ENCODE measurements at places on chromosomes 4 and X. TPM values are rescaled to one million over a fixed set of nuclear protein-coding genes. Genes with fewer than 3 reads are reported as not detected.

The GABRG1 gene
- total RNA-seq = not detected

The ZFYVE28 gene
- total RNA-seq = 3.8 TPM

- peaks cover 2% of the 10 kb centered on the region for H3K27me3 ChIP-seq
- DNase-seq = no peak
- no peaks in the 10 kb centered on the region for H3K4me1 ChIP-seq
- H3K36me3 ChIP-seq = no peaks in the 10 kb centered on the region
- H3K4me3 ChIP-seq = no peak overlapping the region
Observed at GRCh38 chrX:116781926-116782325, 319.1 kb upstream of the CT83 start.

- peaks cover 6% of the 10 kb centered on the region for H3K36me3 ChIP-seq
- H3K4me3 ChIP-seq = no peak overlapping the region
- no peak for DNase-seq
- H3K27ac ChIP-seq = no peak overlapping the region
- H3K4me1 ChIP-seq = peaks cover 7% of the 10 kb centered on the region
Observed at GRCh38 chrX:24014388-24015018, 12.5 kb downstream of the KLHL15 start.

Measured in HFFc6 (cell line).